Right lobe of liver (tissue), 6 donors: ENCODE measurements at places on chromosomes 3 and 15.

DNA sequence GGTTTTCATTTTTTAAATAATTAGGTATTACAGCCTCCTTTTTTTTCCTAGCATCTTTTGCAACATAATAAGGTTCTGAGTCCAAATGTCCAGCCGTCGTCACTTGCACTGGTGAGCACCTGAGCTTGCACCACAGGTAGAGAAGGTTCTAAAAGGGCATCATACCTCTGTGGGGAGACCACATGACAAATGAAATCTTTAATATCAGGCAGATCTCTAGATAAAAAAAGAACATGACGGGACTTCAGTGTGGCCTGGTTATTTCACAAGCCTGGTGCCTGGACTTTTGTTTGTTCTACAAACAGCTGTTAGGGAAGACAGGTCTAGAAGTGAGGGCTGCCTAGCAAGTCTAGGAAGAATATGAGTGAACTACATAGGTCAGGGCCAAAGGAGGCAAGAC, 3.6 kb downstream of the ZBED2 start:
- DNase-seq, result no peak

GRCh38 chr3:143755978-143756377, 92.3 kb downstream of the SLC9A9 start:
- no peak for DNase-seq

DNA sequence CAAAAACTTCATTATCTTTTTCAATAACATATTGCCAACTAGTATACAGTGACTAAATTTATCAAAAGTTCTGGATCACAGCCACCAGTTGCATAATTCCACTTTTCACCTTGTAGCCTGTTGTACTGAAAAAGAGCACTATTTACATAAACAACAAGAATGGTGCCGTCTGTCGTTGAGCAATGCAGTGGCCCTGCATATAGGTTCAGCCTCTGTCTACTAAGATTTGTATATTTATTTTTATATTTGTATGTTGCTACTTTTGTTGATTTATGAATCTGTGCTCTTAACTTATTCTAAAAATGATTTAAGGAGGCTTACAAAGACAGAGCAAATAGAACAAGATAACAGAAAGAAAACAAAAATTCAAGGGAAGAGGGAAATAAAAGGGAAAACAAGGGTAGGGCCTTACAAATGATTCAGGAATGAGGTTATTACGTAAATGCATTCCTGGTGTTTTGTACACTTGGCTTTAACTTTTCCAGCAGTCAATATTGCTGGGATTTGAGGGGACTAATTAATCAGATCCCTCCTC, 257.6 kb upstream of the STT3B start:
- no peak for DNase-seq

GRCh38 chr3:126466886-126467610, 8.6 kb downstream of the ZXDC start:
- DNase-seq, result peak; percentile 67
